ENCODE measurements at places on chromosomes 4 and X.

- no peak for DNase-seq
Observed at GRCh38 chr4:189185810-189186432, 754.8 kb upstream of the FRG1 start.

- DNase-seq: no peak
Observed at GRCh38 chr4:154005171-154005520, 216.3 kb upstream of the SFRP2 start.

DNA sequence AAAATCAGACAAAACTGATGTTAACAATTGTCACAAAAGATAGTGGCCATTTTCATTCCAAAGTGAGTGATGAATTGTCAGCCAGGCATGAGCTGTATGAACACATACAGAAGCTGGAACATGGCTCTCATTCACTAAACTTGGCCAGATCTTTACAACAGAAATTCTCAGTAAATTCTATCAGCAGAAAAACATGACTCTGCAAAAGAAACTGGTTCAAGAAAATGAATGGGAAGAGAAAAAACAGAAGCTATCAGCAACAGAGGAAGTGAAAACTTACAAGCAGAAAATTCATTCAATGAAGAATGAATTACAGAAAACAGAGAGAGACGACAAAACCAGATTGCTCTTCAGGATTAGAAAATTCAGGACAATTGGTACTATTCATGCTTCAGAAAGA, 249.6 kb downstream of the COL25A1 start:
- no peak for DNase-seq

- DNase-seq: no peak
Observed at GRCh38 chrX:30302956-30303355, 6.2 kb downstream of the NR0B1 start.

DNA sequence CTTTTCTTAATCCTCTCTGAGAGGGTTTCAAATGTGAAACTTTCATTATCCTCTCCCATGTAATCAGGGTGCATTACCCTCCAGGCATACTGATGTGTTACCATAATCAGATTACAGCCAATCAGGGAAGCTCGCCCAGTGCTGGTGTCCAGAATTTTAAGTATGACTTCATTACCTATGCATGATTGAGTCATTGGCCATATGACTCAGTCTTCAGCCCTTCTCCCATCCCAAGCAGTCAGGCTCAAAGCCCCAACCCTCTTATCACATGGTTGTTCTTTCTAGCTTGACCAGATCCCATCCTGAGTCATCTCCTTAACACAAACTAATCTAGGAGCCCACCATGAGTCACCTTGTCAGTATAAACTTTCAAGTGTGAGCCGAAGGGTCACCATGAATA, 1668.1 kb upstream of the AGA start:
- no peak for DNase-seq

DNA sequence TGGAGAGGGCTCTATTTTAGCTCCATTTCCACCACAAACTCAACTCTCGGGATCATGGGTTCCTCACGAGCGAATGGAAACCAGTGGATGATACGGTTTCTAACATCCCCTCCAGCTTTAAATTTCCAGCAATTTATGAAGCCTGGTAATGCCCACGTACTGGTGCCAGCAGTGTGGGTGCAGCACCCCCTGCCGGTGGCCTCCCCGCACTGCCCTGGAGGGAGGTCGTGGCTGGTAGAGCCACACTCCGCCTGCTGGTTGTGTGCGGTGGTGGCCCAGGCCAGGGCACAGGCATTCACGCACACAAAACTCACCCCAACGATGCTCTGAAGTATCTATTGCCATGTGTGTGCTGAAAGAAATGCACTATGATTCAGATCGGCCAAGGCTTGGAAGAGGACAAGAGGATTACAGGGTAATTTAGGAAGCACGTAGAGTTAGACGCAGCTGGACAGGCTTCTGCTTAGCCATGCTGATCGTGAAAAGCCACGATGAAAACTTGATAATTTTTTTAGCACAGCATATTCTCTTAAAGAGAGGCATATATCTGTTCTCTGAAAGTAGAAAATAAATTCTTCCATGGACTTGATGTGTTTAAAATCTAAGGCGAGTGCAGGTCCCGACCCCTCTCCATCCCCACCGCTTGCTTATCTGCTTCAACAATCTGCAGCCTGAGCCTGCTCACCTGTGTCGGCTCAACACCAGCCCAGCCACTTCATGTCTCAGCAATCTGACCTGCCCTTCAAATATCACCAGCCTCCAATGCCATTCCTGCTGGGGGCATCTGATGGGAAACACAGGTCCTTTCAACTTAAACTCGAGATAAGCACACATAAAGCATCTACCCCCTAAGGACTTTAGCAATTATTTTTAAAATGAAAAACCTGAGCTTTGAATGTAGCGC, 59.1 kb downstream of the SCD5 start:
- DNase-seq: peak; percentile 67

GRCh38 chr4:115470763-115471162, 357.3 kb upstream of the NDST4 start:
- DNase-seq: no peak

GRCh38 chrX:82848111-82848510, 660.0 kb upstream of the POU3F4 start:
- no peak for DNase-seq

GRCh38 chr4:80489798-80490197, 154.3 kb downstream of the CFAP299 start:
- DNase-seq: no peak

Measured in activated T-helper 2 cell treated with anti-CD3 and anti-CD28 coated beads, Interferon-gamma antibody, Interleukin-2, Interleukin-4, amounts not matched to agents 10 μg/mL and 5 μg/mL and 100 μg/mL, durations not matched to agents 14 hours and 24 hours and 36 hours (primary cell).